Smooth muscle cell of the brain vasculature (primary cell): ENCODE measurements at places on chromosomes 6 and 20.

GRCh38 chr6:130303431-130303830, 62.4 kb upstream of the TMEM200A start:
- DNase-seq: no peak

GRCh38 chr6:25179051-25179778, 100.0 kb upstream of the CARMIL1 start:
- DNase-seq: no peak

- DNase-seq: no peak
These were observed 62.7 kb upstream of the BMP5 start for GRCh38 chr6:55937951-55938690.

DNA sequence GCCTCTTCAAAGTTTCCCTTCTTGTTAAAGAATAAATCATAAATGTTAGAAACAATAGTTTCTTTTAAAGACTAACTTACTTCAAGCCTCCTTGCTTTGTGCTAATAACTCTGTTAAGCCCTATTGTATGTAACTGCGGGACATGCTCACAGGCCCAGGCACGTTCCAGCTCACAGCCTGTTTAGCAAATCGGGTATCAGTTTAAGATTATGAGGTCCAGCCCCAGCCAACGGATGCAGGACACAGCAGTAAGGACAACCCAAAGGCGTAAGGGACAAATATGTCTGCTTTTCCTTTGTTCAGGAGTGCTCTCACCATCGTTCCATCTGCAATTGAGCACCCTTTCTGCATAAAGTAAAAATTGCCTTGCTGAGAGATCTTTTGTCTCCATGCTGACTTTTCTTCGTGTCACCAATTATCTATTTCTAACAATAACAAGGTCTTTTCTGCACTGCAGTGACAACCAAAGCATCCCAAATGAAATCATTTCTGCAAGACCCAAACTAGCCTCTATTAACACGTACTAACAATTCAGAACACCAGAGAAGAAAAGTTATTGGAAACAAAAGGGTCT, 1.4 kb downstream of the C6orf52 start:
- no peak for DNase-seq

DNA sequence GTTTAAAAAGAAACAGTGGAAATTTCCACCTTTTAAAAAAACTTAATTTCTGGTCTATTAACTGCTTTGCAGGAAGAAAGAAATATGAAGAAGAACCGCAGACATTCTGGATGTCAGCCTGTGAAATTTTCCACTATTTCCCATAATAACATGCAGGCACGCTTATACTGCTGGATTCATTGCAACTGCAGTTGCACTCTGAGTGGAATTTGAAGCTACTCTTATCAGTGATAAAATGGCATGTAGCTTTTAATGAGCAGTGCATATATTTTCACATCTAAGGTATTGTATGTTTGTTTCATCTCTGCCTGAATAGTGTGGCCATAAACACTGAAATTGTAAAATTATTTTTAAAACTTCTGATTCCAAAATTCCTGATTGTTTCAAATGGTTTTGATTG, 28.2 kb downstream of the NCOA3 start:
- no peak for DNase-seq

- no peak for DNase-seq
These were observed 59.4 kb upstream of the CD83 start for GRCh38 chr6:14058029-14058695.

DNA sequence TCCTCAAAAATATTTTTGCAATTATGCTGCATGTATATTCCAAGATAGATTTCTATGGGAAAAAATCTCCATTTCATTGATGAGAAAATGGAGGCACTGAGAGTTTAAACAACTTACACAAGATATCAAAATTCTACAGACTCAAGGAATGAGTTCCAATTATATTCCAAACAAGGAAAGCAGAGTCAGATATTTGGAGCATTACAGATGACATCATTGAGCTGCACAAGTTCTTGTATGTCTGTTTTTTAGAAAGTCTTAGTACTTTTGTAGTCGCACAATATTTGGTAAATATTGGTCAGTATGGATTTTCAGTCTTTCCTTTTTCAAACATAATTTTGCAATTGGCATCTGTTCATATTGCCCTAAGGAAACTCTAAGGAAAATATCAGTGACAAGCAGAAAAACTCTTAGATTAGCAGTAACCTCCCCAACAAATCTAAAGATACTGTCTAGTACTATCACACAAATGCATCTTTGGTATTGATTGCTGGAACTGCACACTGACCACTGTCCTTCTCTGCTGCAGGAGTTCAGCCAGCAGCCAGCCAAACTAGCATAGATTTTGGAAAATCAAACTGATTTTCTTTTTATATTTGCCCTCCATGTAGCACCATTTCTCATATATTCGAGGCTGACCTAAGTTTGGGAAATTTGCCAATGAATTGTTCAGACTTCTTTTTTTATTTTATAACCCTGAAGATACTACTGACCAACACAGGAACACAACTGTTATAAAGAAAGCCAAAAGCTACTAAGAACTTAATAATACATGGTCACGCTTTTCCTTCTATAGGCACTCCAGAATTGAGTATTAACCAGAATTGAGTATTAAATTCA, 51.7 kb upstream of the TBX18 start:
- DNase-seq: no peak

- DNase-seq: no peak
These were observed 539.1 kb downstream of the TFAP2A start for GRCh38 chr6:9875605-9876353.

DNA sequence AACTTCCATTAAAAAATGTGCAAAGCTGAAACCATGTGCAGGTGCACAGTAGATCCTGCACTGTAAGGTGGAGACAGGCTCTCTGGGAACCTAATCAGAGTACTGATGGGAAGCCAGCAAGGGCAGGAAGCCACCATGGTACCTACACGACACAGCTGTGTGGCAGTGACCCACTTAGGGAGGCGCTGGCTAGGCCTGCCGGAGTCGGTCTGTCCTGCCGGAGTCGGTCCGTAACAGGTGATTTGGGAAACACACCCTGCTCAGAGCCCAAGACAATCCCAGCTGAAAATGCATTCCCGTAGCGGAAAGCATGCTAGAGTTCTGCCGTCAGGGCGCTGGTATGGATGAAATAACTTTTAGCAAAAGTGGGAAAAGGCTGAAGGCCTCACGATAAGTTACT, 17.2 kb downstream of the TXNDC5 start:
- DNase-seq: no peak

DNA sequence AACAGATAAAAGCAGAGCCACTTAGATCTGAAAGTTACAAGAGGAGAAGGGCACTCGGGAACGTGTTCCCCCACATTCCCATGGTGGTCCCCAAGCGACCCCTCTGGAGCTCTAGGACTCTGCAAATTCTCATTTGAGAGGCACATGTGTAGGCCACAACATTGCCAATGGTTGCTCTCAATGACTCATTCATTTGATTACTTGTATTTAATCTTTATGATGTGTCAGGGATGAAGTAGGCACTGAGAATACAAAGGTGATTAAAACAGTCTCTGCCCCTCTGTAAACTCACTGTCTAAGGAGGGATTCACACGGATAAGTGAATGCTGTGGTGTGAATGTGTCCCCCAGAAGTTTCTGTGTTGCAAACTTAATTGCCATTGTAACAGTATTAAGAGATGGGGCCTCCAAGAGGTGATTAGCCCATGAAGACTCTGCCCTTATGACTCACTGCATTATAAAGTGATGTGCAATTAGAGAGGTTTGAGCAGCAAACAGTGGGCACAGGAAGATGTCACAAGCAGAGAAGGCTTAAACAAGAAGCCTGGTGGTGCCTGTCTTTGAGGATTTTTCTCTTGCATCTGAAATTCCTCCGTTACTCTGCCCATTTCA, 34.0 kb upstream of the TRAM2 start:
- DNase-seq: no peak

- no peak for DNase-seq
These were observed 99.5 kb downstream of the POPDC3 start for GRCh38 chr6:105080279-105080678.

DNA sequence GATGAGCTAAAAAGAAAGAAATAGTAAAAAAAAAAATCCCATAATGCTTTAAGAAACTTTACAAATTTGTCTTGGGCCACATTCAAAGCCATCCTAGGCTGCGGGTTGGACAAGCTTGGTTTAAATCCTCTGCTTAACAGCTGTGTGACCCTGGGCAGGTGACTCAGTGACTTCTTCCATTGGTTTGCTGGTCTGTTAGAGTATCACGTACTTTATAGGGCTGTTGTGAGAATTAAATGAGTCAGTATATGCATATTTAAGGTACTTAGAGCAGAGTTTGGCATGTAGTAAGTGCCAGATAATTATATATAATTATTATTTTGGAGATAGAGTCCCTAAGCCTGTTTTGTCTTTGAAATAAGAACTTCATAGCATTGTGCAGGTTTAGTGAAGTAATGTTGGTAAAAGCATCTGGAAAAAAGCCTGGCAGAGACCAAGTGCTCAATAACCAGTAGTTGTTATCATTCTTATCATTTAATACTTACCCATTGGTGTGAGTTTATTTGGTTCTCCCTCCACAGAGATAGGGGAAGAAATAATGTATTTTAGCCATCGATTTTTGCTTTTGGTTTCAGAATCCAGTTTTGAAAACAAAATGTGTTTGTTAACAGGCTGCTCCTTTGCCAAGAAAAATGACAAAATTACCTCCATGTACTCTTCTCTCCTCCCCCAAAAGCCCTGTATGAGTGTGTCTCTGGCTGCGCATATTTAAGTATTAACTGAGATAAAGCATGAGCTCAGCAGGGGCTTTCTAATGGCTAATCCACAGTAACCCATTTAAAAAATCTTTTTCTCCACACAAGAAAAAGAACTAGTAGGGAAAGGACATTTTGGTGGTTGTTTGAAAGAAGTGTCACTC, 67.2 kb downstream of the FOXO3 start:
- no peak for DNase-seq

DNA sequence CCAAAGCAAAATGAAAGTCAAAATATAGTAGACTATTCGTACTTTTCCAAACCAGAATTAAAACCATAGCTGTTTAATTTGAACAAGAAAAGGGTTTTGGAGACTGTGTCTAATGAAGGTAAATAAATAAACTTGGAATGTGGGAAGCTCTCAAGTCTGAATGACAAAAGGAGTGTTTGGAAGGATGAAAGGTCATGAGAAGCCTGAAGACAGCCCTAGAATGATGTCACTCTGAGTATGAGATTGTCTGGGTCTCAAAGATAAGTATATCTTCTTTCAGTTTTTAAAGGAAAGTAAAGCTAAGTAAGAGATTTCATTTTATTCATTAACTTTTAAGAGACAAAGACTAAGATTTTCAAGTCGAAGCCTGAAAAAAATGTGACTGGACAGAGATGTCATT, 72.9 kb downstream of the RFX6 start:
- DNase-seq: no peak

- DNase-seq: no peak
These were observed 137.5 kb downstream of the ATXN1 start for GRCh38 chr6:16623731-16624130.

DNA sequence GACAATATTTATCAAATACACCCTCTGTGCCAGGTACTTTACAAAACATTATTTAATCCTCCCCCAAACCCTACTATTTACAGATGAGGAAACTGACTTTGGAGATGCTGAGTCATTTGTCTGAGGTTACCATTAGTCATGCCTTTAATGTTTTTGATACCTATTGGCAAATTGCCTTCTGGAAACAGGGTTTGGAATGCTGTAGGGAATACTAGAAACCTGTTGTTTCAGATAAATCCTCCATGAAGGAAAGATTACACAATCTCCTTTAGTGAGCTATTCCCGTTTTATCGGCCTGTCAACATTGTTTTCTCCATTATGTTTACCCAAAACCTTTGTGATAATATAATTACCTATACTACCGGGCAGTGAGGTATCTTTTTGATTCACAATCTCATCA, 93.6 kb upstream of the ADGRF1 start:
- DNase-seq: peak; percentile 70

DNA sequence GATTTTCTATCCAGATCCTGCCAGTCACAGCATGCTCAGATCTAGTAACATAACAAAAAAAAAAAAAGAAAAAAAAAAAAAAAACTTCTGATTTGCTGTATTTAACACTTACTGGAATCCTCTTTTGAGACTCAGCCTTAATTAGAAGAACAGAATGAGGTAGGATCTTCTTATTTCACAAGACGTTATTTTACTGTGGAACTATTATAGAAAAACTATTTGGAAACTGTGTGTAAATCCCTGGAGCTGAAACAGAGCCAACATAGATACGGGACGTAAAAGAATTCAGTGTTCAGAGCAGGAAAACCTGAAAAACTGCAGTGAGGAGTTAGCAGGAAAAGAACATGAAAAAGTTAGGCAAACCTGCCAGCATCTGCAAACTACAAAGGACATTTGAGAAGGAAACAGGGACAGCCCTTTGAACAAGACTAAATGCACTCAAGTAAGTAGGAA, 3.4 kb upstream of the ZNF217 start:
- no peak for DNase-seq

- no peak for DNase-seq
These were observed 50.2 kb upstream of the NOP56 start for GRCh38 chr20:2602046-2602735.
